ENCODE measurements at places on chromosomes 6 and 20. TPM values are rescaled to one million over a fixed set of nuclear protein-coding genes. Genes with fewer than 3 reads are reported as not detected.

Gene PLTP
- 366 TPM for polyA plus RNA-seq

Gene TREM2
- 11.7 TPM for polyA plus RNA-seq

Gene POM121L2
- not detected for polyA plus RNA-seq

Gene SASH1
- 5.5 TPM for polyA plus RNA-seq
